ENCODE measurements at places on chromosomes 2 and 18. TPM values are rescaled to one million over a fixed set of nuclear protein-coding genes. Genes with fewer than 3 reads are reported as not detected.

SERPINB2 gene
- not detected for total RNA-seq

DNA sequence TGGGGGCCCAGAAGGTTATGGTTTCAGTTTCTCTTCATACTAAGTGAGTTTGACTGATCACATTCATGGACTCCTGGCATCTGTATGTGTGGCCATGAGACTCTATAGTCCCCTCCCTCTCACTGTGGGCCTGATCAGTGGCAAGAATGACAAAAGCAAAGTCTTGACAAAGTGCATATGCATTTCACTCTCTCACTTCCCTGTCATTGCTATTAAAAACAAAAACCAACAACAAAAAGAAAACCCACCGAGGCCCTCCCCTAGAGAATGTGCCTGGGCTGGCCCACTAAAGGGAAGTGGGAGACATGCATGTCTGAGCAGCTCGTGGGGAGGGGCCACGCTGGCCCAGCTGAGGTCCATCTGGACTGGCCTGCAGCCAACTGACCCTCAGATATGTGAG is 600.1 kb upstream of the RAB6C start:
- no peak for DNase-seq

PPP1R1C gene
- 44.1 TPM for total RNA-seq

CNDP1 gene
- total RNA-seq = not detected

TEX44 gene
- total RNA-seq = not detected

GRCh38 chr2:69740502-69740951 is 1.4 kb upstream of the ANXA4 start:
- DNase-seq = no peak

DNA sequence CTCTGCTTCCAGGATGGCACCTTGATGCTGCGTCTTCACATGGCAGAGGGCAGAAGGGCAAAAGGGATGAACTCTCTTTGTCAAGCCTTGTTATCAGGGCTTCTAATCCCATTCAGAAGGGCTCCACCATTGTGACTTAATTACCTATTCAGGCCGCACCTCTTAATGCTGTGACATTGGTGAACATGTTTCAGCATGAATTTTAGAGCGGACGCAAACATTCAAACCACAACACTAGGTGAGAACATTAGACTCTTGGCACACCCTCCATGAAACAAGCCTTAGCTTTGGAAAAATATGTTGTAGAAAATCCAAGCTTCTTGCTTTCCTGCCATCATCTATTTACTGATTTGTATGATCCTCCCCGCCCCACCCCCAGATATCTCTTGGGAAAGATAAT is 17.9 kb downstream of the DAW1 start:
- no peak for DNase-seq
